ENCODE measurements at places on chromosomes 16 and 17.
A peak's percentile ranks its signal among the peaks of the same experiment; 100 is the strongest.

DNA sequence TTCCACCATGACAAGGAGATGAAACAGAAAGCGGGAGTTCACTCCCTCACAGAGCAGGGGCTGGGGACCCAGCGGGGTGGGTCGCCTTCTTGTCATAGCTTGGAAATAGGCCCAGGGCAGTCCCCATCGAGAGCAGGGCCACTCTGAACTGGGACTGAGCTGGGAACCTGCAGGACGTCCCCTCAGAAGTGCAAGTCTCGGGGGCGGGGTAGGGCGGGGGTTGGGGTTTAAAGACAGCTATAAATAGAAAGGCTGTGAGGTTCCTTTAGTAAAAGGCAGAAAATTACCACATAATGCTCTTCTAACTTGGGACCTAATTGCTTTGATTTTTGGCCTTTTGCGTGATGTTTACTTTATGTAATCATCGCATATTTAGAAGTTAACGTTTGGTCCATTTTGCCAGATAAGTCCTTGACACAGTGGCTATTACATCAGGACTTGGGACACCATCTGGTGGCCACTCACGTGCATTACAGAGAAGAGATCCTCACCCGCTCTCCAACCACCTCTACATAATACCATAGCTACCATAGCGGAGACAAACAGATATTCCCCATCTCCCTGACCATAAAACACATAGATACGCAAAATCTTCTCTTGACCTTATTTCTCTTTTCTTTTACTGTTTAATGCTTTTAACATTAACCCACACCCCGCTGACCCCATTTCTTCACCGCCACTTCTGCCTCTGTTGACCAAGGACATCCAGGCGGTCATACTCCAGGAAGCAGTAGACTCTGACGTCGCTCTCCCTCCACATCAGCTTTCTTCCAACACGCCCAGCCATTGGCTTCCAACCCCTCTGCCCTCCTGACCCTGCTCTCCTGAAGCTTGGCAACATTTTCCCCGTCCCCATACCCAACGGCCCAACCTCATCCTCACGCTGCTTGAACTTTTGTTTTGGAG is 27.5 kb upstream of the PIK3R6 start:
- peak; percentile 84 for DNase-seq

DNA sequence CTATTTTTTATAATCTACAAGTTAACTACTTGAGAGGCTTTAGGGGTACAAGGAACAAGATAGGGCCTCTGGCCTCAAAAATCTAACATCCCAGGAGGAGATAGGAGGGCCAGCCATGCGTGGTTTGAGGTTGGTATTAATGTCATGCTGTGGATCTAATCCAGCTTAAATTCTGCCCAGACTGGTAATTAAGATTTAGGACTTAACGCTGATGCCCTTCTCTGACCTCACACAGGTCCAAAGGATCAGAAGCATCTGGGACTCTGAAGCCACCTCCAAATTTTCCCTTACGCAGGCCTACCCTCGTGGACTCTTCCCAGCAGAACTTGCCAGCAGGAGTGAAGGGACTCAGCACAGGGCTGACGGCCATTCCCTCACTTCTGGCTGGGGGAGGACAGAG is 15.1 kb downstream of the SLC6A4 start:
- DNase-seq: no peak

DNA sequence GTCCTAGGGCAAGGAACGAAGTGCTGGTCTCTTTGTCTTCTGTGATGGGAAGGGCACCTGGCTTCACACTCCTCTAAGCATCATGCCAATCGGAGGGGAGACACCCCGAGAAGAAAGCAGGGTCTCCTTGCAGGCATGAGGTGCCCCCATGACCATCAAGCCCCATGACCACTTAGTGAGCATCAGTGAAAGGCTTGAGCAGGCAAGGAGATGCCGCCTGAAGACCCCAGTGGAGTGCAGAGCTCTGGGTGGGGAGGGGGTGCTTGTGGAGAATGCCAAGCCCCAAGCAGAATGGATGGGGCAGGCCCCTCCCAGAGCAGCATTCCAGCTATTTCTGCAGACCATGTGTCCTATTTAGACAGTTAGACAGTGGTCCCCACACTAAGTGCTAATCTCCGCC is 232.7 kb upstream of the TNRC6C start:
- no peak for DNase-seq

GRCh38 chr16:86073763-86074493 is 175.0 kb downstream of the IRF8 start:
- no peak for DNase-seq

DNA sequence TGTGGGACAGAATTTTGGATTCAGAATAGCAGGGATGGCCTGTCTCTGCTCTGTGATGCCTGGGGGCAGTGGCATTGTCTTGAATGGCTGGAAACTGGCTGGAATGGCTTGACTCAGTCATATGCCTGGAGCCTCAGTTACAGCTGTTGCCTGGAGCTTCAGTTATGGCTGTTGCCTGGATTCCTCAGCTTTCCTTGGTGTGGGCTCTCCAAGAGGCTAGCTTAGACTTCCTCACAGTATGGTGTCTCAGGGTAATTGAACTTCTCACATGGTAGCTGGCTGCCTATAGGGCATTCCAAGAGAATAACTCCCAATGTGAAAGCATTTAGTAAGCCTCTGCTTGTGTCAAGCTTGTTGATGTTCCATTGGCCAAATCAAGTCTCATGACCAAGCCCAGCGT is 21.1 kb downstream of the KRT23 start:
- DNase-seq: no peak

GRCh38 chr17:78376161-78376560 is 2.3 kb upstream of the PGS1 start:
- DNase-seq: no peak

GRCh38 chr17:45225051-45225700 is 3.5 kb downstream of the FMNL1 start:
- no peak for DNase-seq

- DNase-seq: no peak
Observed at GRCh38 chr17:21008160-21008915, 34.5 kb downstream of the USP22 start.

DNA sequence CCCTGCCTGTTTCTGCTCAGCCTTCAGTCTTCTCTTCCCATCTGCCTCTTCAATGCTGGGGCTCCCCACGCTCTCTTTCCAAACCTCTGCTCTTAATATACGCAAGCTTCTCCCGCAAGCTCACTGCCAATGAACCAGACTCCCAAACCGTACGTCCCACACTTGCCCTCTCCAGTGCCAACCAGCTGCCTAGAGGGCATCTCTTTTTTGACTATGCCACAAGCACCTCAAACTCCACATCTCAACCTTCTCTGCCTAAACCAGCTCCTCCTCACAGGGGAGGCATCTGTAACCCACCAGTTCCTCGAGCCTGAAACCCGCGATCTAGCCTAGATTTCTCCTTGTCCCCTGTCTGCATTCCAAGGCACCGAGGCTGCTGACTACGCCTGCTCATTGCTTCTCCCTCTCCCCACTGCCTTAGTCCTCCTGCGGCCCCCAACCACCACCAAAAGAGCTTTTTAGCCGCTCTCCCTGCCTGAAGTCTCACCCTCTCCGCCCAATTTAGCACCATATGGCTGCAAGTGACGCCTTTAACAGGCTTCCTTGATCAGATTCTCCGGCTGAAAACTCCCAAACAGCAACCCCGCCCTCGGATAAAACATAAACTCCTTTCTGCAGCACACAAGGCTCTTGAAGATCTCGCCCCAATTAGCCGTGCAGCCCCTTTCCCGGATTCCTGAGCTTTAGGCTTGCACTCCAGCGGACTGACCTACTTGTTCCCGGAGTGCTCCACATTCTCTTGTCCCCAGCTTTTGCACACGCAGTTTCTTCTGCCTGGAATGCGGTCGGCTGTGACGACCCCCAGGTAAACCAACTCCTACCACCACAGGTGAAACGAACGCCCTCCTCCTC is 1.5 kb downstream of the GGA2 start:
- DNase-seq: peak; percentile 27

- no peak for DNase-seq
Observed at GRCh38 chr16:62201911-62202310, 165.7 kb upstream of the CDH8 start.

DNA sequence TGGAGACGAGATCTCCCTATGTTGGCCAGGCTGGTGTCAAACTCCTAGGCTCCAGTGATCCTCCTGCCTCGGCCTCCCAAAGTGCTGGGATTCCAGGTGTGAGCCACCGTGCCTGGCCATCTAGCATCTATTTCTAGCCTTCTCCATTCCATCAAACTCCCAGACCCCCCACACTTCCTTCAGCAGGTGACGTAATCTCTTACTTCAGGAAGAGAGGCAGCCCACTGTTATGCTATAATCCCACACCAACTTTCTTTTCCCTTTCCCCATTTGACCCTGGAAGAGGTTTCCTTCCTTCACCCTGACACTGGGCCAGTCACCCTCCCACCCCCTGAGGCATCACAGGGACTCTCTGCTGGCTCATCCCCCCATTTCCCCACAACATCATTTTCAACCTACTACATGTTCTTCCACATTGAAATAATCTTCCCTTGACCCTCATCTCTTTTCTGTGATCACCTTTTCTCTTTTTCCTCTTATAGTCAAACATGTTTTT is 7.6 kb downstream of the ITGA2B start:
- no peak for DNase-seq

GRCh38 chr17:73803964-73804435 is 159.8 kb upstream of the SDK2 start:
- no peak for DNase-seq

GRCh38 chr17:34153991-34154390 is 101.1 kb upstream of the CCL2 start:
- DNase-seq: no peak

- DNase-seq: no peak
Observed at GRCh38 chr16:54822892-54823291, 107.8 kb upstream of the IRX5 start.

DNA sequence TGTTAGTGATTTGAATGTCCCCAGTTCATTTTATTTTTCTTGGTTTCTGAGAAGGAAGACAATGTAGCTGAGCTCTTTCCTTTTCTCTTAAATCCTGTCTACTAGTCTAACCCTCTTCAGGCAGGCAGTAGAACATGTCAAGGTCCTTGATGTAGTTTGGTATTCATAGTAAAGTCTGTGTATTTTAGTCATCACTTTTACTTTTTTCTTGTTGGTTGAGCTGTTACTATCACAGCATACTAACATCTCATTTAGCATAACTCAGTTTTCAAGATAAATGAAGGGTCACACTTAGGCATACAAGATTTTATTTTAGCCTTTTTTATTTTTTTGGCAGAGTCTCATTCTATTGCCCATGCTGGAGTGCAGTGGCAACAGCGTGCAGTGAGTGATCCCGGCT is 70.5 kb downstream of the KPNA2 start:
- no peak for DNase-seq

- no peak for DNase-seq
Observed at GRCh38 chr16:16915771-16916170, 536.8 kb downstream of the NPIPA7 start.

DNA sequence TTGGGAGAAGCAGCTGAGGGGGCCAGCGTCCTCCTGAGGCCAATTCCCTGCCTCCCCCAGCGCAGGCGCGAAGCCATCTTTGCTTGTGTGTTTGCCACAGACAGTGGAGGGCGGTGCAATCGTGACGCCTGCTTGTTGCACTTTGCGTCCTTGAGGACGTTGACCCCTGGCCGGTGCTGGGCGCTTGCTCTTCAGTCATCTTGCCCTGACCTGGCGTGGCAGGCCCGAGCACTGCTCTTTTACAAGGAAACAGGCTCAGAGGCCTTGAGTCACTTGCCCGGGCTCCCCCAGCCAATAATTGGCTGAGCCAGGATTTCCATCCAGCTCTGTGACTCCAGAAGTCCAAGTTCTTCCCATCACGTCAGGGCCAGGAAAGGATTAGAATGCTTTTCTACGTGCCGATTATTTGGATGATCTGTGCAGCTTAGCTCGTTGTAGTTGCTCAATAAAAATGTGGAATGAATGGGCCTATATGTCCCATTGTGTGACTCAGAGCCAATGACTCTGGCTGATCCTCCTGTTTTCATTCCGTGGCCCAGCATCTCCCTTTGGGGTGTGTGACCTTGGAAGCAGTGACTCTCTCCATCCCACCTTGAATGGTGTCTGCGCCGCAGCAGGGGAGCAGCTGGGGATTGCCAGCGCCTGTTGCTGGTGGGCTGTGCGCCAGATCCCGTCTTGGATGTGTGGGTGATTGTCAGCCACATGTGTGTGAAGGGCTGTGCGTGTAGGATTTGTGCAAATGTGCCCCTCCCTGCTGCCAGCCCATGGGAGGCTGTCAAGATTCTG is 214.1 kb downstream of the SEC14L1 start:
- DNase-seq: peak; percentile 52

- DNase-seq: no peak
Observed at GRCh38 chr16:17460890-17461289, 9.9 kb downstream of the XYLT1 start.

GRCh38 chr16:66251476-66252160 is 114.9 kb upstream of the CDH5 start:
- DNase-seq: no peak

GRCh38 chr17:66309793-66310192 is 7.4 kb downstream of the PRKCA start:
- no peak for DNase-seq

DNA sequence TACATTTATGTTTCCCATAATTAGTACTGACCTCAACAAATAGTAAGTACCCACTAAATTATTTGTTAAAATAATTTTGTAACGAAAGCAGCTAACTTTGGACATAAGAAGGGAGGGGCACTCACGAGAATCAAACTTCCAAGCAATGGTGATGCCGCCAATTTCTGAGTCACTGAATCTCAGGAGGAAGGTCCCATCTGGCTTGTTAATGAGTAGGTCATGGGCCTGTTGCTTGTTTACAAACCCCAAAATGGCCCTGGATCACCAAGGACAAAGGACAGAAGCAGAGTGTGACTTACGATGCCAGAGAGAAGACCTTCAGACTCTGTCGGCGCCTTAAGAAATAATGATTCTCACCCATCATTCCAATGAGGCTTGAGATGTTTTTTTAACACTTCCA is 15.8 kb upstream of the GHDC start:
- DNase-seq: no peak

DNA sequence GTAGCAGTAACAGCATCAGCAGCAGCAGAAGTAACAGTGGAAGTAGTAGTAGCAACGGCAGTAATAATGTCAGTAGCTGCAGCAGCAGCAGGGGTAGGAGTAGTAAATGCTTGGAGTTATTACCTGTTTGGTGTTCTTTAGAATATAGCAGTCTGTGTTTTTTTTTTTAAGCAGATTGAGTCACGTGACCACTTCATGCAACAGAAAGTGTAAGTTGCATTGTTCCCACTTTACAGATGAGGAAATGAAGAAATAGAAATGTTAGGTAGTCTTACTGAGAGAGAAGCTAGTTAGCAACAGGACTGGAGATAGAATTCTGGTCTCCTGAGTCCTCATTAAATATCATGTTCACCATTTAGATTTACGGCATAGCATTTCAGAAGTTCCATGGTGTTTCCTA is 358.2 kb downstream of the HAPSTR1 start:
- no peak for DNase-seq

DNA sequence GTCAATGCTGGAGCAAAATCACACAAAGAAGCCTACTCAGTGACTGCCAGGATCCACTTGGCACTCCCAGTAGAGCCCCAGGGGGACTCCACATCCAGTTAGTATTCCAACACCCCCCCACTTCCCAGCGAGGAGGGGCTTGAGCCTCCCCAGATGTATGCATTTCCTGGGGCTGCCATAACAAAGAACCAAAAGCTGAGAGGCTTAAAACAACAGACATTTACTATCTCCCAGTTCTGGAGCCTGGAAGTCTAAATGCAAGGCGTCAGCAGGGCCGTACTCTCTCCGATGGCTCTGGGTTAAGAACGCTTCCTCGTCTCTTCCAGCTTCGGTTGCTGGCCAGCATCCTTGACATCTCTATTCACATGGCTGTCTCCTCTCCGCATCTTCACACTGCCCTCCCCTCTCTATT is 23.0 kb upstream of the GNA13 start:
- DNase-seq: no peak
